Nucleus accumbens (tissue), 56 donors: ENCODE measurements at places on chromosomes 2 and 18.

- DNase-seq: no peak
These were observed 5.7 kb downstream of the NCKAP5 start for GRCh38 chr2:133562558-133562957.

DNA sequence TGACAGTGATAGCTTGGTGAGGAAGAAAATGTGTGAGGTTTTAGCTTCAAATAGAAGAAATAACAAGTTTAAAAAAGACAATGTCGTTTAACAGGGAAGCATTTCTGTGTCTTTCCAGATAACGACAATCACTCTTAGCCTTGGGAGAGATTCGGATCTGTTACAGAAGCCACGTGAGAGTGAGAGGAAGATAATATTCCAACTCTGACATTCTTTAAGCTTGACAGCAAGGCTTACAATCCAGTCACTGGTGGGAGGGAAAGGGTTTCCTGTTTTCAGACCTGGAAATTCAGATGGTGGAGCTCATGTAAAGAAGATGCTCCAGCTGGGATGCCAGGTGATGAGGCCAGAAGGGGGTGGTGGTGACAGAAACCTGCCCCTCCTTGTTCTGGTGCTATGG is 30.8 kb downstream of the FBXO48 start:
- no peak for DNase-seq

DNA sequence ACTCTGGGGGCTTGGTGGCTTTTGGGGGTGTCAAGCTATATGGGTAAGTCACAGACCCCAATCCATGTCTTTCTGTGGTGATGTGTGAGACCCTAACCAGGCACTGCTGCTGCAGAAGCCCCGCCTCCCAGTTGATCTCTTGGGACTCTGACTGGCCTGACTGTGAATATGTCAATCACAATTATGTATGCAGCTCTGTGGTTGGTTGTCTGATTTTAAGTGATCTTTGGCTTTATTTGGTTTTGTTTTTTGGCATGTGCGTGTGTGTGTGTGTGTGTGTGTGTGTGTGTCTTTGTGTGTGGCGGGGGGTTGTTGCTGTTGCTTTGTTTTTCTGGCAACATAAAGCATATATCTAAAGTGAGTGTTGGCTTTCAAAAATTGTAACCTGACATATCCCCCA is 78.5 kb upstream of the GLS start:
- DNase-seq: no peak

DNA sequence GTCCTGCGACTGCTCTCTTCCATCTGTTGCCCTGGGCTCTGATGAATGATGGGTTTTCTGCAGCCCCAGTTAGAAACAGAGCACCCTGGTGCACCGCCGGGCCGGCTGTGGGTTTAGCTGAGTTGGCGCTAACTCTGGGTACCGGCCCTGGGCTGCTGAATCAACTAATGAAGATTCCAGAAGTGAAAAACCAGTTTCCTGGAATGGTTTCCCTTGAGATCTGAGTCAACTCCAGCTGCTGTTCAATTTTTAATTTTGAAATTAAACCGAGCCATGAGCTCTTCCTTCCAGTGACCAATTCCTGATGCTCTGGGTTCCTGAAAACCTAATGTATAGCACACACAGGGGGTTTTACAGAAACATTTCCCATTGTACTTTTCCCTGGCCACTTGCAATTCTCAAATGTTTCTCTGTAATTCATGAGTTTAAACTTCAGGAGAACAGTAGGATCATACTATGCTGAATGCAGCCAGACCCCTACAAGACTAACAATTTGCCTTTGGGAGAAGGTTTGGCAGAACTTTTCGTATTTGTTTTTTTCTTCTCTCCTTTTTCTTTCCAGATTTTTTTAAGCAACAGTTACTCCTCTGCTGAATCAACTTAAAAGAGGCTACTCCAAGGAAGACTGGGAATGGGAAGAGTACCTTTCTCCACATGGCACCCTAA is 5.5 kb downstream of the COL6A3 start:
- DNase-seq: no peak

DNA sequence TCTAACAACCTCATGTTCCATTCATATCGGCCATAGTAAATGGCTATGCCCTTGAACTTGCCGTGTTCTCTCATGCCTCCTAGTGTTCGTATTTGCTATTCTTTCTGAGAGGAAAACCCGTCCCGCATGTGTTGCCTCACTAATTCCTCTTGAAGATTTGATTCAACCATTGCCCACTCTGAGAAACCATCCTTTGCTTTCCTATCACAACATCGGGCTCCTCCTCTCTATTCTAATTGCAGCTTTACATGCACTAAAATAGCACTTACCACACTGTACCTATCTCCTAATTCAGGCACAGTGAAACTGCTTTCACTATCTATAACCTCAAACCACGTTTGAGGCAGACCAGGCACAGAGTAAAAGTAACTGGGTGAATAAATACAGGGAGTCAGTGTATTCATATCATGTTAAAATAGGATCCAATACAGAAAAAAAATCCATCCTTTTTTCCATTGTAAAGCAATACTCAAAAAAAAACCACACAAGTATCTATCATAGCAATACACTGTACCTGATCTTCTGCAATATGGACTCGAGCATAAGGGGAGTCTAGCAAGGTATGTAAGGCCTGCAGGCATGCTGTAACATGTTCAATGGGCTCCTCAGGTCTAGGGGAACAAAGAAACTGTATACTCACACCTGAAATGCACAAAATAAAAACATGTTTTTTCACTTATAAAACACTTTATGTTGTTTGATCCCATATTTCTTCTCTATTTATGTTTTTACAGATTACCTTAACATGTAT is 39.0 kb upstream of the STRN start:
- DNase-seq: no peak

- no peak for DNase-seq
These were observed 247.0 kb downstream of the KCNH7 start for GRCh38 chr2:162591403-162592083.

DNA sequence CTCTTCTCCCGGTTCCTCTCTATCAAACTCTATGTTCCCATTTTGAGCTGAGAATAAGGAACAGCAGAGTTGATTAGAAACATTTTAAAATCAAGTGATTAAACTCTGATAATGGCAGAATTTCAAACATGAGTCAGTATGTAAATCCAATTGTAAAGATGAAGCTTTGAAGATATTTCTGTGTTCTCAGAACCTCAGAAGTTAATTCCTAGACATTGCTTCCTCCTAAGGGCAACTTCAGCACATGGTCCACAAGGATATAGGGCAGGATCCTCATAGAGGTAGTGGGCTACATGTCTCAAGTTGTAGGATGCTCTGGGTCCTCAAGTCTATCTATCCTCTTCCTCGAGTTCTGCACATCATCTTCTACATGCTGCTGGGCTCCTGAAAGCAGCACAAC is 46.3 kb downstream of the QPCT start:
- DNase-seq: no peak

DNA sequence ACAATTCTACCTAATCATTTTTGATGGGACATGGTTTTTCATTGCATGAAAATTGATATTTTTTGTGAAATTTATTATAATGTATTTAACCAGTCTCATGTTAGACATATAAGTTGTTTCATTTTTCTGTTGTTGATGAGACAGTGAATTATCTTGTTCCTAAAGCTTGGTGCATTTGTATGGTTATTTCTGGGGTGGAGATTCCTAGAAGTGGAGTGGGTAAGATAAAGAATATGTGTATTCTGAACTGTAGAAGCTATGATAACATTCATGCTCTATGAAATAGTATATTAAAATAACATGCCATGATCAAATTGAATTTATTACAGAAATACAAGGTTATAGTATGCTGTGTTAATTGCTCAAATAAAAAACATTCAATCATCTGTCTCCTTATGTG is 69.2 kb downstream of the BOLA3 start:
- no peak for DNase-seq

GRCh38 chr2:168060986-168061750 is 186.2 kb downstream of the STK39 start:
- DNase-seq: no peak

DNA sequence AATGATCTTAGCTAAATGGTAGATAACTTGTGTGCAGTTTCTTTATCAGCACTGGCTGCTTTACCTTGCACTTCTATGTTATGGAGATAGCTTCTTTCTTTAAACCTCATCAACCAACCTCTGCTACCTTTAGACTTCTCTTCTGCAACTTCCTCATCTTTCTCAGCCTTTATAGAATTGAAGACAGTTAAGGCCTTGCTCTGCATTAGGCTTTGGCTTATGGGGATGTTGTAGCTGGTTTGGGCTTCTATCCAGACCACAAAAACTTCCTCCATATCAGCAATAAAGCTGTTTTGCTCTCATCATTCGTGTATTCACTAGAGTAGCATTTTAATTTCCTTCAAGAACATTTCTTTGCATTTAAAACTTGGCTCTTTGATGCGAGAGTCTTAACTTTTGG is 123.7 kb downstream of the PIK3C3 start:
- DNase-seq: no peak

DNA sequence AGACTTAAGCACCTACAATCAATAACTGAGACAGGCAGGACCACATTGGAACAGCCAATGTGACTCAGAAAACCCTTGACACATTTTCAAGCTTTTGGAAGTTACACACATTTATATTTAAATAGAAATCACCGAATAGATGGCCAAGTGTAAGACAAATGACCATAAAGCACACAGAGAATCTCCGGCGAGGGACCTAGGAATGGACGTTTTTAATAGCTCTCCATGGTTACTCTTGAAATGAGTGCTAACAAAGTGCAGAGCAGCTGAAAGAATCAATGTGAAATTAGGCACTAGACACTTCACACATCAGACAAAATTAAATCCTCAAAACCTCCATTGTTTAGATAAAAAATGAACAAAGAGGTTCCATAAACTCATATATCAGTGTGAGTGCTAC is 376.9 kb downstream of the DLGAP1 start:
- DNase-seq: no peak

- DNase-seq: peak; percentile 75
These were observed 132.7 kb upstream of the XPO1 start for GRCh38 chr2:61670591-61671501.

- no peak for DNase-seq
These were observed 31.0 kb downstream of the ANKRD29 start for GRCh38 chr18:23631746-23632145.

GRCh38 chr18:13658436-13659204 is 67.7 kb downstream of the FAM210A start:
- no peak for DNase-seq

GRCh38 chr2:171341394-171342066 is 92.3 kb downstream of the METTL8 start:
- no peak for DNase-seq

DNA sequence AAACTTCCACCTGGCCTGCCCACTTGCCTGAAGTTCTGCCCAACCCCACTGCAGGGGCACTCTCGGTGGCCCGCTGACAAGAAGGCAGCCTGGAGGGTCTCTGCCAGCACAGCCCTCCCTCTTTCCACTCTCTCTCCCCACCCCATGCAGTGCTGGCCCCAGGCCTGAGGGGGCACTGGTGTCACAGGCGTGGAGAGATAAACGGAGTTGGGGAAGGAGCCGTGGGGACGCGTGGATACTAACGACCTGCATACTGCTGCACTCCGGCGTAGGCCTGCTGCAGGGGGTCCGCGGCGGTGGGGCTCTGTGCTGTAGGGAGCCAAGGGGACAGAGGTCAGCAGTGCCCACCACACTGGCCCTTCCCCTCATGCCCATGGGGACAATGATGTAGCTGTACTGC is 299.3 kb downstream of the CELF4 start:
- no peak for DNase-seq

DNA sequence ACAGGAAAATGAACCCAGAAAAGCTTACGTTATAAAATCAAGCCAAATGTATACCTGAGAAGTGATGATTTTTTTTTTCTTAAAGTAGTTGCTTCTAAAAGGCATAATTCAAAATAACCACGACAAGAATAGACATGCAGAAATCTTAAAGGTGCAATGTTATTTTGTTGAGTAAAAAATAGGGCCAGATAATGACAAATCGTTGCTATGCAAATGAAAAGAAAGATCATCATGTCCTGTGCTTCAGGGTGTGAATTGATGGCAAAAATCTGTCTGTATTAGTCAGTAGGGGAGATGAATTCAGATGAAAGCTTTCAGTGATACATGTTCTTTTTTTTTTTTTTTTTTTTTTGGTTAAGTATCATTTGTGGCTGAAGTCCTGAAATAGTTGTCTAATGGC is 24.0 kb downstream of the LYPD6B start:
- no peak for DNase-seq

DNA sequence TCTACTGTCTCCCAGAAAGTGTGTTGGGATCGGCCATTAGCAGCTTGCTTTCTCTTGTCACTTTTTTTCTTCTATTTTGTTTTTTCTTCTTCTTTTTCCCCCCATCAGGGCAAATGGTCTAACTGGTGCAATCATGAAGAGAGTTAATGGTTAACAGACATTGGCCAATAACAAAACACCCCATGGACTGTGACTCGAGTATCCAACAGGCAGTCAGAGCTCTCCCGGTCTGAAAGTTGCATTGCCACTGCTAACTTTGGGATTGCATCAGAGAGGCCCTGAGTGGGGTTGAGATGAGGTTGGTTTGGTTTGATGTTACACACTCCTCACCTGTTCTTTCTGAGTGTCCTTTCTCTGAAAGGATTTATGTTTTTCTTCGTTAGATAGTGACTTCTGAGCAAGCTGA is 12.9 kb upstream of the SNORC start:
- DNase-seq: no peak

DNA sequence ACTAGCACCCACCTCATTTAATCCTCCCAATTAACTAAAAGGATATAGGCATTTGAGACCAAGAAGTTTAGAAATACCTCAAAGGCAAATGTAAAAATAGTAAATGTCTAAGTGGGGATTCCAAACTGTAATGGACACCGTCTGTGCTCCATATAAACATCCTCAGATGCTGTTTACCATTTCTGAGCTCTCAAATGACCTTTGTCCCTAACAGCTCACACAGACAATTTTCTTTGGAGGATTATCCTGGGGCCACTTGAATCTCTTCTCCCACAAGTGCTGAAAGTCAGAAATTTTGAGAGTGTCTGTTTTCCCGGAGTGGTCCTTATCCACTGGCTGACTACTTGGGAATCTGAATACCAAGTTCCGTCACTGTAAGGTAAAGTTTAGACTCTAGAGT is 1418.9 kb downstream of the LRP1B start:
- no peak for DNase-seq

GRCh38 chr2:172639256-172639655 is 83.4 kb downstream of the PDK1 start:
- DNase-seq: no peak

DNA sequence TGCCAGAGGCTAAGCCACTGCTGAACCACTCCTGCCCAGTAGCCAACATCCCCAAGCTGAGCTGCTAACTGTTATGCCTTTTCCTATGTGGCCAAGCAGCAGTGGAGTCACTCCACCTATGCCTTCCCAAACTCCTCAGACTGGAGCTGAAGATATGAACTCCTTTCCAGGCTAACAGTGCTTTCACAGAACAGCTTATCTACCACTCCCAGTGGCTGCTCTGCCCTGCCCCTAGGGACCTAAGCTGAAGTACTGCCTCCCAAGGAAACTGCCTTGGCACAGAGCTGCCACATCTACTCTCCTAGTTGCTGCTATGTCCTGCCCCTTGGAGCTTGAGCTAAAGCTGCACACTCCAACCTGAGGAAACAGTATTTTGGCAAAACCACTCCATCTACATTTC is 275.9 kb downstream of the RBM43 start:
- DNase-seq: no peak
